ENCODE measurements at places on chromosomes 16 and 17.

DNA sequence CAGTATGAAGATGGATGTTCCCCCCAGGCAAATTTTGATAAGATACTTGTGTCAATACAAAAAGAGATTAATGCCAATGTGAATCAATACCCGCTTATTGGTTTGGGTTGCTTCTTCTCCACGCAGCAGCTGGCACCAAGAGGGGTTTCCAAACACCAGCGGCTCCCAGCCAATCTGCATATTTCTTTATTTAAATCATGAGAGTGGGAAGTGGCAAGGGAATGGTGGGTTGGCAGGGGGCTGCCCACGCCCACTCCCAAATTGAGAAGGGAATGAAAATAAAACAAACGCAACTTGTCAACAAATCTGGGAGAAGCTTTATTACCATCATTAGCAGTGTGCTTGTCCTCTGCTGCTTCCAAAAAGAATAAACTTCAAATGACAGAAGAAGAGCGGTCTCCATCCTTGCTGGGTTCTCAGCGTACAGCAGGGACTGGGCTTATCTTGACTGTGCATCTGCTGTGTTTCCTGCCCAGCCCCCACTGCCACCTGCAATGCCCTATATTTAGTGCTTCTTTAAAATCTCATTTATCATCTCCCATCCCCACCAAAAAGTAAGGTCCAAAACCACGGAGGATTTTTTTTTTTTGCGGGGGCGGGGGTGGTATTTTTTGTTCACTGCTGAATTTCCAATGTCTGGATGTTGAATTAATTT lies 34.9 kb upstream of the C16orf78 start:
- DNase-seq, result no peak

- DNase-seq, result no peak
Observed at GRCh38 chr16:14151256-14152030, 80.3 kb downstream of the MRTFB start.

DNA sequence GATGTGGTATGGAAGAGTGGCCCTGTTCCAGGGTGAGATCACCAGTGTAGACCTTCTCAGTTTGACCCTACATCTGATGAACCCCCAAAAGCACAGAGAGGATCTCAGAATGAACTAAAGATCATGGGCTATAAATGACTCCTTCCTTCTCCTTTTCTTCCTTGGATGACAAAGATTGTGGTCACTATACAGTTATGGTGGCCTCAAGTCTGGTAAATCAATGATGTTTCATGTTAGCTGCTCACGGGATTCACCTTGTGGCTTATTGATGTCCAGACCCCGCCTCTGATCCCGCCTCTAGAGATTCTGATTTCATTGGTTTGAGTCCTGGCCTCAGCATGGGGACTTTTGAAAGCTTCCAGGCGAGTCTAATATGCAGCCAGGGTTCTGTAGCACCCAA lies 112.2 kb downstream of the PITPNC1 start:
- no peak for DNase-seq

- DNase-seq, result no peak
Observed at GRCh38 chr16:24555346-24555872, 16.0 kb downstream of the RBBP6 start.

DNA sequence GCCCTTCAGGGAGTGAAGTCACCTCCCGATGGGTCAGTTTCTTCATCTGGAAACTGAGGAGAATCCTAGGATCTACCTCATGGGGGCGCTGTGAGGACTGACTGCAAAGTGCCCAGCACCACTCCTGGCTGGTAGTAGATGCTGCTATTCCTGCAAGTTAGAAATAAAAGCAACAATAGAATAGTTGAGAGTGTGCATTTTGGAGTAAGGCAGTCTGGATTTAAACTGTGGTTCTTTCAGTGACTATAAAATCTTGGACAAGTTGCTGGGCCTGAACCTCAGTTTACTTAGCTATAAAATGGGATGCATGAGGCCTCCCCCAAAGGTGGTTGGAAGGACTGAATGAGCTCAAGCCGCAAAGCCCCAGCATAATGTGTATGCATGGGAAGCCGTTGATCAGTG lies 70.6 kb downstream of the CYB5B start:
- peak; percentile 47 for DNase-seq

GRCh38 chr16:5478036-5478435 lies 380.4 kb upstream of the EEF2KMT start:
- DNase-seq, result no peak

DNA sequence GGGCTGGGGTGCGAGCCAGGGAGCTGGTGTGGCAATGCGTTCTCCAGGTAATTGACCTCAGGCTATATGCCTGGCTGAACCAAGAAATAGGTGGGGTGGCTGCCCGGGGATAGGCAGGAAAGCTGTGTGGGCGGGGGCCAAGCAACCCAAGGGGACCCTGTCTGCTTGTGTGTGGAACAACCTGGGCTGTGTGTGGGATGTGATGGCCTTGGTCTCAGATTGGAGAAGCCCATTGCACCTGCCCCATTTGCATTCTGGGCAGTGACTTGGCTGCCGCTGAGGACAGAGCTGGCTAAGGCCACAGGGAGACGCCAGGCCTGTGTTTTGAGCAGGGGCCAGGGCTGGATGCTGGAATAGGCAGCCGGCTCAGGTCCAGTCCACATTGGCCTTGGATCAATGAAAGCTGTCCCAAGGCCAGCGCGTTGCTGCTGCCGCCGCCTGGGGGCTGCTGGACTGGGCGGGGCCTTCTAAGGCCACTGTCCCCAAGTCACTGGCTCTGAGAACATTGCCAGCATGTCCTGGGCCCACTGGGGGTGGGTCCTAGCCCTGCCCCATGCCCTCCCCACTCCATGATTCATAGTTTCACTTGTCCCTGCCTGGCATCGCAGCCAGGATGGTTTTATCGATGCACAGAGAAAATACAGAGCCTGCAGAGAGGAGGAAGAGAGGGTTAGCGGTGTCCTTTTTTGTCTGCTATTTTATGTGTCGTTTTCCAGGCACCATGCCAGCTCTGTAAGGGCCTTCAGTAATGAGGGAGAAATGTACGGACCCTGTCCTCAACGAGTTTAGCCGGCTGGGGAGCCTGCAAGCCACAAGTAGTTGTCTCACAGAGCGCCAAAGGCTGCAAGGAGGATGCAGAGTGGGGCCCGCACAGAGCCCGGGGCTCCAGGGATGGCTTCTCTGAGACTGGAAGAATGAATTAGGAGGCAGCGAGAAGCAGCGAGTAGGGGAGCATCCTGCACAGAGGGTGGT lies 43.9 kb downstream of the NKD1 start:
- no peak for DNase-seq

- no peak for DNase-seq
Observed at GRCh38 chr17:55433629-55434422, 12.2 kb upstream of the MMD start.

DNA sequence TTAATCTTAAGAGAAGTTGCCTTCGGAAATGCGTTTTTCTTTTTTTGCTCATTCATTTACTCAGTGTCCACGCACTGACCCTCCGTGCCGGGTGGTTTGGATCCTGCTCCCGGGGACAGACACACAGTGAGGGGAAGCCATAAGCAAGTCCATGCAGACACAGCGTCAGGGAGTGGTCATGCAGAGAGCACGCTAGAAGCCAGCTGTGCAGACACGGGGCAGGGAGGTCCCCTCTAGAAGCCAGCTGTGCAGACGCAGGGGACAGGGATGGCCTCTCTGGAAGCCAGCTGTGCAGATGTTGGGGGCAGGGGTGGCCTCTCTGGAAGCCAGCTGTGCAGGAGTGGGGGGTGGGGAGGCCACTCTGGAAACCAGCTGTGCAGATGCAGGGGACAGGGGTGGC lies 4.8 kb downstream of the GAA start:
- no peak for DNase-seq

DNA sequence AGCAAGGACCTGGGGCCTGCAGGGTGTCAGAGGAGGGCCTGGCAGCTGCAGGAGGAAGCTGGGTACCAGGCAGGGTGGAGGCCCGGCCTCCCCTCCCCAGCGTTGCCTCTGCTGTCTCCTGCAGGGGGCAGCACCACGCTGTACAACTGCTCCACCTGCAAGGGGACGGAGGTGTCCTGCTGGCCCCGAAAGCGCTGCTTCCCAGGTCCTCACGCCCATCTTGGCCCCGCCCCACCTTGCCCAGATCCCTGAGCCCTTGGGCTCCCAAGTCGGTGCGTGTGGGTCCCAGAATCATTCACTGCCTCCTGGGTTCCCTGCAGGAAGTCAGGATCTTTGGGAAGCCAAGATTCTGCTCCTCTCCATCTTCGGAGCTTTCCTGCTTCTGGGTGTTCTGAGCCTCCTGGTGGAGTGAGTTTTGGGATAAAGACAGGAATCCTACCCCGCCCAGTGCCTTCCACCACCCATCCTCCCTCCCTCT lies 1.2 kb downstream of the TMEM95 start:
- DNase-seq, result peak; percentile 85

- DNase-seq, result peak; percentile 54
Observed at GRCh38 chr17:73956595-73957465, 246.6 kb upstream of the RPL38 start.

- DNase-seq, result peak; percentile 52
Observed at GRCh38 chr17:58335779-58336455, 7.3 kb upstream of the TSPOAP1 start.

- DNase-seq, result no peak
Observed at GRCh38 chr16:56748826-56749225, 18.9 kb downstream of the NUP93 start.

- DNase-seq, result no peak
Observed at GRCh38 chr17:62782730-62783270, 25.3 kb downstream of the MARCHF10 start.

GRCh38 chr17:17032131-17032692 lies 10.0 kb upstream of the MPRIP start:
- no peak for DNase-seq

- DNase-seq, result peak; percentile 45
Observed at GRCh38 chr16:10256784-10257641, 74.8 kb upstream of the GRIN2A start.

- peak; percentile 46 for DNase-seq
Observed at GRCh38 chr17:13031718-13032350, 14.0 kb upstream of the ELAC2 start.

GRCh38 chr16:16038950-16039349 lies 89.5 kb downstream of the ABCC1 start:
- DNase-seq, result no peak

DNA sequence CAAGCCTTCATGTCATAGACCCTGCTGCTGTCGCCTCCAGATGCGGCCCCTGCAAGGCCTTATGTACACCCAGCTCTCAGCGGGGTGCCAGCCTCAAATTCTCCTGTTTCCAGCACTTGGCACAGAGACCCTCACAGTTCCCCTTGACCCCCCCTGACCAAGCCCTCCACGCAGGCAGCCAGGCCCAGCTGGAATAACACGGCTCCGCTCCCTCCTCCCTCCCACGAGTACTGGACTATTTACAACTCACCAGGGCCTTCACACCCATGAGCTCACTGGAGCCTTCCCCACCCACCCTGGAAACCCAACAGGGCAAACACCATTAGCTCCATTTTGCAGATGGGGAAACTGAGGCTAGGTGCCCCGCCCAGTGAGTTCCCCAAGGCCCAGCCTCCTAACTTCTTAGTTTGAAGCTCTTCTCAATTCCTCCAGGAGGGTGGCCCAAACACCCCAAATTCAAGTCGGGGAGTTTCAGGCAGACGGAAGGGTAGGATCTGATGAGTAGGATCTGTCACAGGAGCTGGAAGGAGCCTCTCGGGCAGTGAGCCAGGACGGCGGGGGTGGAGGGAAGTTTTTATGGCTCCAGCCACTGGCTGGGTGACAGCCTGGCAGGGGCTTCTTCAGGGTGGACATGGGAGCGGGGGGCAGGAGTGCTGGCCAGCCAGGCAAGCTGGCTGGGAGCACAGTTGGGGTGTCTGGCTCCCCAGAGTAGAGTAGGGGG lies 17.5 kb upstream of the DLX4 start:
- DNase-seq, result no peak

DNA sequence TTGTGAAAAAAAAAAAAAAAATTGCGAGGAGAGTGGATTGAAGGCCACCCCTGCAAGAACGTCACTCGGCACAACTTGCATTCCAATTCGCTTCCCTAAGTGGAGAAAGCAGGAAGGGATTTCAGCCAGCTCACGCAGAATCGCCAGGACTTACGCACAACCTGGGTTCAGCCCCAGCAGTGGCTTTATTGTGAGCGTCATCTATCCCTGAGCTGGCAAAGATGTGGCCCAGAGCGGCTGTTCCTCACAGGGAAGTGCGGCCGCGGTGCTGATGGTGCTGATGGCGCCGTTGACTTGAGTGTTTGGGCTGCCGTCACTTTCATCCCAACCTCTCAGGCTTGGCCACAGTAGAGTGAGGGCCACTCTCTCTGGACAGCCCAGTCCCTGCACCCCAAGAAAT lies 197.6 kb downstream of the NTN1 start:
- no peak for DNase-seq

DNA sequence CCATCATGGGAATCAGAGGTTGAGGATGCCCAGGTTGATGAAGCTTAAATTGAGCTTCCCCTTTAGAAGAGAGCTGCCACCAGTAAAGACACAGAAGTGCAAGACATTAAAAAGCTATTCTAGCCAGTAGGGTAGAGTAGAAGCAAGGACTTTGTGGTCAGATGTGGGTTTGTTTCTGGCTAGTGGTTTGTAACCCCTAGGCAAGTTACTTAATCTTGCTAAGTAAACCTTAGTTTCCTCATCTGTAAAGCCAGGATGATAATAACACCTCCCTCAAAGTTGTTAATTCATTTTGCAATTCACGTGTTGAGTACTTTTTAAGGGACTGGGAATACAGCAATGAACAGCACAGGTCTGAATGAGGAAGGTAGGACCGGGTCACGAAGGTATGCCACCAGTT lies 3.6 kb downstream of the SNTB2 start:
- no peak for DNase-seq

DNA sequence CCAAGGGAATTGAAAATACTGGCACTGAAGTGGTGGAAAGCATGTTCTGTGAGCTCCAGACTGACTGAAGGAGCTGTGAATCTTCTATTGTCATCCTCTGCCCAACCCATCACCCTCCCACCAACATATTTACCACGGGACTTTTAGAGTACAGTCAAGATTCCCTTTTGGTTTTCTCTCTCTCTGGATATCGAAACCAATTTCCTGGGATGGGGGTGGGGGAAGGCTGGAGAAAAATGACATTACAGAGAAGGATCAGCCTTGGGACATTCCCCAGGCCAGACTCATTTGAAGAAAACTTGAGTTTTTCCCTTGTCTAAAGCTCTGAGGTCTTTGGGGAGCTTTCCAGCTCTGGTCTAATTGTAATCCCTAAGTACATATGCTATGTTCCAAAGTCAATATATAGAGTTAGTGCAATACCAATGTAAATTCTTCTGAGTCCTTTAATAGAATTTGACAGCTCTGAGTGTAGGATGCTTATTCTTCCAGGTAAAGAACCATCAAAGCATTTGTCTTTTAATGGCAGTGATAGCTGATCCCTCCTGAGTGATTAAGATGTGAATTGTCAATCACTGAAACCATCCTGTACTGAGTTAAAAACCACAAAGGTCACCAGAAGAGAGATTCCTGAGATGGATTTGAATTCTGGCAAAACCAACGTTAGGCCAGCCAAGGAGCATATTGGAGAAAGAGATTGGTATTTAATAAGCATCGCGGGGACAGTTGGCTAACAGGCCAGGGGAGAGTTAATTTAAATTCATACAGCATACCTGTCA lies 48.8 kb upstream of the CCL1 start:
- DNase-seq, result no peak

- no peak for DNase-seq
Observed at GRCh38 chr16:55817236-55817912, 15.5 kb downstream of the CES1 start.

- DNase-seq, result no peak
Observed at GRCh38 chr16:72936408-72936807, 111.5 kb downstream of the ZFHX3 start.

GRCh38 chr16:59410451-59410850 lies 676.3 kb upstream of the GOT2 start:
- DNase-seq, result no peak

- DNase-seq, result no peak
Observed at GRCh38 chr16:11629071-11630030, 38.9 kb upstream of the SNN start.

Measured in stimulated activated CD4-positive, alpha-beta T cell treated with anti-CD3 and anti-CD28 coated beads, Interleukin-2, amount 100 ng/mL, for 48 hours (primary cell).